Kidney (tissue), 22 donors: ENCODE measurements at places on chromosomes 1 and 21. TPM values are rescaled to one million over a fixed set of nuclear protein-coding genes. Genes with fewer than 3 reads are reported as not detected.
A peak's percentile ranks its signal among the peaks of the same experiment; 100 is the strongest.

DNA sequence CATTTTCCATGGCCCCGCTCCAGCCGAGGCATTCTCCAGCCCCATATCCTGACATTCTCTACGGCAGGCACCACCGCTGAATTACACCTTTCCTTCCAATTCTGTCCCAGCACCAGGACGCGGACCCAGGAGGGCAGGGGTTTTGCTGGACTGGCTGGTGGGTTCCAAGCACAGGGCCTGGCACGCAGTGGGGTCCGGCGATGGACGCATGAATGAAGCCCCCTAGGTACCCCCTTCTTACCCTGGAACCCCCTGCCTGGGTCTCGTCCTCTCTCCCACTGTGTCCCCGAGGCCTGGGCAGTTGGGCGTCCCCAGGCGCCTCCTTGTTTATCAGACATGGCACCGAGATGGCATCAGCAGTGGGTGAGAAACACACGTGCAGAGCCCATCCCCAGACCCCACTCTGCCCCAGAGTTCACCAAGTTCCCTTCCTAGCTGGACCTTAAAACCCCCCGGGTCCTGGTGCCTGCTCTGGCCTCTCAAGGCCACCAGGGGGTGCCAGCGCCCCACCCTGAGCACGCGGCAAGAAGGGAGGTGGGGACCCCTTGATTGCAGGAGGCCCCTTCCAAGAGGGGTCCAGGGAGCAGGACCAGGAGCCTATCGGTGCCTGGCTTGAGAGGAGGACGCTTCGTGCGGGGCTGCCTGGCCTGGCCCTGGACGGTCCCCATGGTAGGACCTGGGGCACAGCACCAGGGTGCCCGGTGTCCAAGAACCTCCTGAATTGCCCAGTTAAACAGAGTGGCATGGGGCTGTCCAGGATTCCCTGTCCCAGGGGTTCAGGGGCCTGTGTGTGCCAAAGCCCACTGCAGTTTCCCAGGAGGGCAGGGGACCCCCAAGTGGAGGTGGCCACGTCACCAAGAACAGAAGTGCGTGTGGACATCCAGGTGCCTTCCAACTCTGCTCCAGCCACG, 46.1 kb downstream of the MEGF6 start:
- H3K36me3 ChIP-seq, result no peaks in the 10 kb centered on the region
- H3K4me3 ChIP-seq, result no peak overlapping the region
- DNase-seq, result peak; percentile 32
- H3K27ac ChIP-seq, result no peak overlapping the region
- no peaks in the 10 kb centered on the region for H3K4me1 ChIP-seq

DNA sequence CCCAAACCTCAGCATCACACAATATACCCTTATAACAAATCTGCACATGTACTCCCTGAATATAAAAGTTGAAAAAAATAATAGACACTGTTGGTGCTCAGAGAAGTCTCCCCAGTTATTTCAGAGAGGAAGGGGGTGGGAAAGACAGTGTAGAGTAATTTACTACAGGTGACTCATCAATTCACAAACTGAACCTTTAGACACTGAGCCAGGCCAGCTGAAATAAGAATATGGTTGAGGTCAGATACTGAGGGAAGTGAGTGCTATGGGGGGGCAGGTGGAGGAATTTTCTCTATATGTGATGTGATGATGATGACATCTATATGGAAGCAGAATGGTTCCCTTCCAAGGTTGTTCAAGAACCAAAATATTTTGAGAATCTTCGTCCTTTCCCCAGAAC, 50.1 kb downstream of the MRPL39 start:
- no peak for DNase-seq
- H3K36me3 ChIP-seq, result no peaks in the 10 kb centered on the region
- no peaks in the 10 kb centered on the region for H3K4me1 ChIP-seq
- H3K4me3 ChIP-seq, result no peak overlapping the region
- H3K27ac ChIP-seq, result no peak overlapping the region

DNA sequence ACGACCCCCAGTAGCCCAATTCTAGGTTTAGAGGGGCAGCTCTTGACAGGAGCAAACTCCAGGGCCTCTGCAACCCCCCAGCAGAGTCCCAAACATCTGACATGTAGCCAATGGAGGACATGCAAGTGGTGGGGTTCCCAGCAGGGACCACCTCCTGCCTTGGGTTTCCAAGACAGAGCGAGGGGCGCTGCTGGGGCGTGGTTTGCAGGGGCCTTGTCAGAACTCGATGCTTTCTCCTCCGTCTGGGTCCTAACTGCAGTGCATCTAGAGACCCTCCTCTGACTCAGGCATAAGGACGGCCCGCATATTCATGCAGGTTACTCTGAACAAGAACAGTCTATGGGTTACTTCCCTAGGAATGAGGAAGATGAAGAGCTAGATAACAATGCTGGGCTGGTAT, 17.2 kb downstream of the EPHX1 start:
- DNase-seq, result no peak
- no peak overlapping the region for H3K27ac ChIP-seq
- H3K4me3 ChIP-seq, result no peak overlapping the region

Gene GOLT1A
- total RNA-seq, result 8.9 TPM

- H3K27ac ChIP-seq, result no peak overlapping the region
- no peak for DNase-seq
- no peaks in the 10 kb centered on the region for H3K27me3 ChIP-seq
- no peaks in the 10 kb centered on the region for H3K36me3 ChIP-seq
Measured at GRCh38 chr1:207430602-207431001, 23.5 kb upstream of the CR2 start.

- no peak for DNase-seq
- H3K27ac ChIP-seq, result no peak overlapping the region
- H3K4me1 ChIP-seq, result no peaks in the 10 kb centered on the region
- H3K27me3 ChIP-seq, result no peaks in the 10 kb centered on the region
- no peak overlapping the region for H3K4me3 ChIP-seq
Measured at GRCh38 chr21:33914188-33914587, 1.4 kb downstream of the ATP5PO start.

- peak; percentile 27 for DNase-seq
- no peaks in the 10 kb centered on the region for H3K27me3 ChIP-seq
- peaks cover 2% of the 10 kb centered on the region for H3K36me3 ChIP-seq
- peaks cover 7% of the 10 kb centered on the region for H3K4me1 ChIP-seq
Measured at GRCh38 chr1:64983110-64983509, 16.8 kb upstream of the JAK1 start.

Gene BCAN
- 0.19 TPM for total RNA-seq

Gene SLAMF7
- 13.9 TPM for total RNA-seq

Gene DCST1
- total RNA-seq, result not detected

GRCh38 chr1:116817582-116818064, 63.4 kb downstream of the CD2 start:
- no peaks in the 10 kb centered on the region for H3K27me3 ChIP-seq
- DNase-seq, result no peak
- no peaks in the 10 kb centered on the region for H3K4me1 ChIP-seq
- H3K36me3 ChIP-seq, result no peaks in the 10 kb centered on the region
- no peak overlapping the region for H3K27ac ChIP-seq

DNA sequence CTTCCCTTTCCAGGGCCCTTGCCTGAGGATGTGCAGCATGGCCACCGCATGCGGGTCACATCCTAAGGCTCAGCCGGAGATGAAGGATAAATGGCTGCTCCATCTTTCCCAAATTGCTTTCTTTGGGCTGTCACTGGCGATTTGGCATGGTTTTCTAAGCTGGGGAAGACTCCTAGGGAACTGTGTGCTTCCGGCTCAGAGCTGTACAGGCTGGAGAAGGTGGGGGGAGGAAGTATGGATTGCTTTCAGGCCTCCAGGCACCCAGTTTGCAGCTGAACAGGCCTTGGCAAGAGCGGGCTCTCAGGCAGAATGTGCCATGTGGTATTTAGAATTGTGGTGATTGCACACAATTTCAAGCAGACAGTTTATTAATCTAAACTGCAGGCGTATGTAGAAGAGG, 48.9 kb downstream of the TMEM53 start:
- no peak for DNase-seq
- peaks cover 6% of the 10 kb centered on the region for H3K4me1 ChIP-seq
- no peaks in the 10 kb centered on the region for H3K36me3 ChIP-seq
- no peak overlapping the region for H3K27ac ChIP-seq
- no peak overlapping the region for H3K4me3 ChIP-seq

Gene PKLR
- 0.82 TPM for total RNA-seq

DNA sequence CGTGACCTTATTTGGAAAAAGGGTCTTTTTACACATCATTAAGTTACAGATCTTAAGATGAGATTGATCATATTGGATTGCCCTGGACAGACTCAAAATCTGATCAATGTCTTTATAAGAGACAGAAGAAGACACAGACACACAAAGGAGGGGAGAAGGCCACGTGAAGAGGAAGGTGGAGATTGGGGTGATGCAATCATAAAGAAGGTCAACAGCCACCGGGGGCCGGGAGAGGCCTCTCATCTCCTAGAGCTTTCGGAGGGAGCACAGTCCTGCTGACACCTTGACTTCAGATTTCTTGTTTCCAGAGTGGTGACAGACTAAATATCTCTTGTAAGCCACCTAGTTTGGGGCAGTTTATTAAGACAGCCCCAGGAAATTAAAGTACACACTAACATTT, 204.6 kb upstream of the CSF3R start:
- no peaks in the 10 kb centered on the region for H3K27me3 ChIP-seq
- no peak overlapping the region for H3K27ac ChIP-seq
- no peaks in the 10 kb centered on the region for H3K4me1 ChIP-seq
- H3K4me3 ChIP-seq, result no peak overlapping the region
- DNase-seq, result no peak
- no peaks in the 10 kb centered on the region for H3K36me3 ChIP-seq

GRCh38 chr1:44603718-44604117, 70.6 kb downstream of the TMEM53 start:
- H3K27ac ChIP-seq, result no peak overlapping the region
- no peaks in the 10 kb centered on the region for H3K36me3 ChIP-seq
- no peak overlapping the region for H3K4me3 ChIP-seq

- no peaks in the 10 kb centered on the region for H3K27me3 ChIP-seq
- DNase-seq, result no peak
- no peak overlapping the region for H3K4me3 ChIP-seq
- peaks cover 17% of the 10 kb centered on the region for H3K4me1 ChIP-seq
Measured at GRCh38 chr1:50646526-50646925, 223.3 kb upstream of the DMRTA2 start.

Gene OVAAL
- total RNA-seq, result not detected

DNA sequence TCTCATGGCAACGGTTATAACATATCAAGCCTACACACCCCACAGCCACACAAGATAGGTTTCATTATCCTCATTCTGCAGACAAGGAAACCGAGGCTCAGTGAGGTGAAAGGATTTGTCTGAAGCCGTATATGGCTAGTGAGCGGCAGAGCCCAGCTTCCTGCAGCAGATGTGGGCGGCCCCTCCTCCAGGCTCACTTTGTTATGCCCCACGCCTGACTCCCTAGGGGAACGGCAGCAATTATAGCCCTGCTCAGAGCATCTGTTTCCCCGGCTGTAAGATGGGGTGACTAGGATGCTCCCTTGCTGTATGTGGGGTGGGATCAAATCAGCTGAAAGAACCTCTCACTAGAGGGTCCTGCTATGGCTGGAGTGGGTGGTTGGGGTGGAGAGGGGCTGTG, 22.1 kb downstream of the GRHL3 start:
- H3K4me1 ChIP-seq, result no peaks in the 10 kb centered on the region
- H3K4me3 ChIP-seq, result no peak overlapping the region
- no peaks in the 10 kb centered on the region for H3K27me3 ChIP-seq
- H3K27ac ChIP-seq, result no peak overlapping the region
- DNase-seq, result peak; percentile 33

GRCh38 chr1:228891272-228892034, 156.2 kb downstream of the RHOU start:
- no peaks in the 10 kb centered on the region for H3K27me3 ChIP-seq
- no peaks in the 10 kb centered on the region for H3K36me3 ChIP-seq
- no peaks in the 10 kb centered on the region for H3K4me1 ChIP-seq
- H3K4me3 ChIP-seq, result no peak overlapping the region
- H3K27ac ChIP-seq, result no peak overlapping the region

- H3K27me3 ChIP-seq, result no peaks in the 10 kb centered on the region
- no peaks in the 10 kb centered on the region for H3K36me3 ChIP-seq
- H3K4me3 ChIP-seq, result no peak overlapping the region
- no peak overlapping the region for H3K27ac ChIP-seq
Measured at GRCh38 chr1:10733474-10734366, 62.7 kb downstream of the CASZ1 start.

GRCh38 chr1:65953170-65953569, 160.5 kb downstream of the PDE4B start:
- H3K4me3 ChIP-seq, result no peak overlapping the region
- H3K27ac ChIP-seq, result no peak overlapping the region
- no peaks in the 10 kb centered on the region for H3K36me3 ChIP-seq
- H3K27me3 ChIP-seq, result no peaks in the 10 kb centered on the region
- no peaks in the 10 kb centered on the region for H3K4me1 ChIP-seq

- no peak for DNase-seq
- H3K27me3 ChIP-seq, result no peaks in the 10 kb centered on the region
- no peak overlapping the region for H3K4me3 ChIP-seq
- no peak overlapping the region for H3K27ac ChIP-seq
- no peaks in the 10 kb centered on the region for H3K4me1 ChIP-seq
Measured at GRCh38 chr1:244732851-244733450, 80.0 kb downstream of the DESI2 start.
